Stimulated activated CD4-positive, alpha-beta T cell treated with anti-CD3 and anti-CD28 coated beads, Interleukin-1b, Interleukin-23, amount 100 ng/mL, for 1 hour (primary cell): ENCODE measurements at places on chromosomes 5 and 9.

- no peak for DNase-seq
Measured at GRCh38 chr9:134360897-134361296, 34.6 kb downstream of the RXRA start.

- no peak for DNase-seq
Measured at GRCh38 chr9:122131401-122132001, 28.1 kb downstream of the NDUFA8 start.

GRCh38 chr9:129702589-129703520 is 37.4 kb downstream of the PRRX2 start:
- DNase-seq: no peak

GRCh38 chr5:141714542-141715310 is 32.7 kb upstream of the ARAP3 start:
- no peak for DNase-seq

GRCh38 chr9:38196714-38197113 is 127.7 kb upstream of the SHB start:
- no peak for DNase-seq

GRCh38 chr5:51968756-51969155 is 585.5 kb downstream of the ISL1 start:
- DNase-seq: no peak

DNA sequence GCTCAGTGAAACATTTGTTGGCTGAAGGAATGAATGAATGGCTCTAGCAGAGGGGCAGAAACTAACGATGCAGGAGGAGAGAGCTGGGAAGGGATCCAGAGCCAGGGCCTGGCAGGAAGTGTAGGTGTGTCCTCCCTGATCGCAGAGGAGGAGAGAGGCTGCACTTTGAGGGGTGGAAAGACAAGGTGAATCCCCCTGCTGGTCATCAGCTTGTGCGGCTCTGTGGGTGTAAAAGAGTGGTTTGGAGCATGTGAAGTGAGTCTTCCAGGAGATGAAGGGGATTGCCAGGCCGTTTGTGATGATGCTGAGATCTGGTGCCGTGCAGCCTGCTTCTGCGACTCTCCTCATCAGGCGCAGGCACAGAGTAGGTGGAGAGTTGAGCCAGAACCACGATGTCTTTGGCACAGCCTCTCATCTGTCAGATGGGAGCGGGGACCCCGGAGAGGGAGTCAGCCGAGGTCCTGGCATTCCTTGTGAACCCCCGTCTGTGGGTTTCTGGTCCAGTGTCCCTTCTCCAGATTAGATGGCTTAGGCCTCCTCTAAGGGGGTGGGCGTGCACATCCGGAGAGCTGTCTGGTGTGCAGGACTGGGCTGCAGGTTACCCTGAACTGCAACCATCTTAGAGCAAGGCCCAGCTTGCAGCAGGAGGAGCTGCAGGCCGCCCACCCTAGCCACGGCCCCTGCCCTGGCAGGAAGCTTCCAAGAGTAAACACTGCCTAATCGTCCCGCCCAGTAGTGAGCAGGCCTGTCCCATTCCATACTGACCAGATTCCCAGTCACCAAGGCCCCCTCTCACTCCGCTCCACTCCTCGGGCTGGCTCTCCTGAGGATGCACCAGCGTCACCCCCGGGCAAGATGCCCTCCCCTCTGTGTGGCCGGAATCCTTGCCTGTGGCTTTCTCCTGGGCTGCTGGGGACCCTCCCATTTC is at the start of gene ADAMTS13:
ADAMTS13 (plus strand) TSS at position 753 of the 928 bp plus-strand sequence; CDS start at position 830, 77 bp downstream.
- DNase-seq: no peak

GRCh38 chr5:69000216-69000919 is 93.4 kb upstream of the SLC30A5 start:
- DNase-seq: no peak

- DNase-seq: no peak
Measured at GRCh38 chr9:71793386-71794105, 25.2 kb upstream of the CEMIP2 start.

- no peak for DNase-seq
Measured at GRCh38 chr5:175675873-175676272, 18.0 kb downstream of the HRH2 start.

- DNase-seq: no peak
Measured at GRCh38 chr5:132270335-132270665, 12.8 kb downstream of the PDLIM4 start.

DNA sequence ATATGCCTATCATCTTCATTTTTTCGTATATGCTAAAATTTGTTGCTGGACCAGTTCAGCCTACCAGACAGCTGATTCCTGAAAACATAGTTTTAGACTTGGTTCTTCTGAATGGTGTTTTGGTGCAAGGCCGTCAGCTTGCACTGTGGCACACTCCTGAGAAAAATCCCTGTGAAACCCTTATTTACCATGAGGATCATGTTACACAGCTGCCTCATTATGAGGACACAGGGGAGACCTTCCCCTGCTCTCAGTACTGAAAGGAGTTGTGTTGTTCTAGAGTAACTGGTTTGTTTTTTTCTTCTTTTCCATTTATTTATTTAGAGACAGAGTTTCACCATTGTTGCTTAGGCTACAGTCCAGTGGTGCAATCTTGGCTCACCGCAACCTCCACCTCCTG is 37.6 kb downstream of the MAST4 start:
- DNase-seq: no peak

DNA sequence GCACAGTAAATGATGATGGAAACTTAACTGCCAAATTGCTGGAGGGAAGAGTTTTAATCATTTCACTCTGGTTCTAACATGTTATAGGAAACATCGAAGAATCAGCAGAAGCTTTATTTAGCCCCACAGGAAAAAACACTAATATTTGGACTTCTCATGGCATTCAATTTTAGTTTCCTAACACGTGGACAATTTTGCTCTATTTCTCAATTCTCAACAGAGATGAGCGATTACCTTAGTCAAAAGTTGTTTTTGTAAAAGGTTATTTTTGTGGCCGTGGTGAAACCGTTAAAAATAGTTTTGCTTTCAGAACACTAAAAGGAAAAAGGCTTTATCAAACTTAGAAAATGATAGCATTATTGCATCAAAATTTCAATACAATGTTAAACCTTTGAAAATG is 235.2 kb downstream of the PLK2 start:
- DNase-seq: no peak

GRCh38 chr9:98074115-98074990 is 17.8 kb downstream of the NANS start:
- no peak for DNase-seq

GRCh38 chr5:72122602-72123001 is 15.3 kb downstream of the MAP1B start:
- DNase-seq: no peak

DNA sequence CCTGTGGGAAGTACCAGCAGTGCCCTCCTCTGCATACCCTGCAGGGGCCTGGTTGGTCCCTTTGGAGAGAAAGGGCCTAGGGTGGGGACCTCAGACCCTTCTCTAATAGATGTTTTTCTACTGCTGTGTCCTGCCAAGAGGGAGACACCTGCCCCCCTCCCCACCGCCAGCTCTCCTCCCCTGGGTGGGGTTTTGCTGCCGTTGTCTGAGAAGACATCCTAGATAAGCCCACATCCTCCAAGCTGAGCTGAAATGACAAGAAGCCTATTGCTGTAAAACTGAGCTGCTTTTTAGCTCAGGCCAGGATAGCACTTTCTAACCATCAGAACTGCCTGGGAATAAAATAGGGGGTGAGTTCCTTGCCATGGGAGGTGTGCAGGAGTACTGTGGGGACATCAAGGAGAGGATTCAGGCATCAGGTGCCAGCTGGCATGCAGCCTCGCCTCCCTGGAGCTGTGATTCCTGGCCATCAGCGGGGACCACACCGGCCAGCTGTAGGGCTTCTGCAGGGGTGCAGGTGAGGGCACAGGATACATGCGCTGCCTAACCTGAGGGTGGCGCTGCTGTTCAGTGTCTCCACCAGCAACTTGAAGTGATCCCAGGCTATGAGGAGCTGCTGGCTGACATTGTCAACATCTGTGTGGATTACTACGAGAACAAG is 37.9 kb downstream of the CYFIP2 start:
- no peak for DNase-seq

DNA sequence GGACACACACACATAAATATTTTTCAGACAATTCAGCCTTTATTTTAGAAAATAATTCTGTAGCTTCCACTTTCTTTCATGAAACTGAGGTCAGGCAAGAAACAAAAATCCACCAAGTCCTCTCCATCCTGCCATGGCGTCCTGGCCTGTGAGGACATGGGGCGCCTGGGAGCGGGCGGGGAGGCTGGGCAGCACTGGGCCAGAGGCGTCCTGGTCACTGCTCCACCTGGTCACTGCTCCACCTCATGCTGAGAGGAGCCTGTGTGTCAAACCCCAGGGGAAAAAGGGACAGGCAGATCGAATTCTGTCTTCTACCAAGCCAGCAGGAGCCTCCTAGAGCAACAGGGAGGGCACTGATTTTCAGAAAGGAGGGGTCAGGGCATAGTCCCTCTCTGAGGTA is 12.1 kb downstream of the MGAT1 start:
- no peak for DNase-seq

- no peak for DNase-seq
Measured at GRCh38 chr9:30977965-30978364, 1406.5 kb upstream of the ACO1 start.

GRCh38 chr5:8436924-8437323 is 568.0 kb downstream of the MTRR start:
- DNase-seq: no peak

- no peak for DNase-seq
Measured at GRCh38 chr9:99071313-99072039, 33.4 kb upstream of the TGFBR1 start.

DNA sequence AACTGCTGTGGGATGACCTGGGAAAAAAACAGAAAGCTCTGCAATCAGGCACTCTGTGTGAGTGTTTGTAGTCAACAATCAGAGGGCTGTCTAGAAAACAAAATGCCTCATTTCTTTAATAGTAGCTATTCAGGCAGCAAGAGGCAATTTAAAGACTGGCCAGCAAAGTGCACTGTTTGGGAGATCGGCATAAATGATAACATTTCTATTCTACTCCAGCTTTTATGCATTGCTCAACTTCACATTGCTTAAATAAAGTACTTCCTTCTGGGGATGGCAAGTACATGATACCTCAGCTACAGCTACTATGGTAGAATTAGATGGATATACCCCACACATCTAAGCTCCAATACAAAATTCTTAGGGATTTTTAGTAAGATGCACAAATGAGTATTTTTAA is 193.1 kb downstream of the DCP2 start:
- DNase-seq: no peak

GRCh38 chr5:142906863-142907671 is 136.9 kb downstream of the ARHGAP26 start:
- no peak for DNase-seq

GRCh38 chr5:170817195-170817594 is 33.7 kb downstream of the GABRP start:
- DNase-seq: no peak

DNA sequence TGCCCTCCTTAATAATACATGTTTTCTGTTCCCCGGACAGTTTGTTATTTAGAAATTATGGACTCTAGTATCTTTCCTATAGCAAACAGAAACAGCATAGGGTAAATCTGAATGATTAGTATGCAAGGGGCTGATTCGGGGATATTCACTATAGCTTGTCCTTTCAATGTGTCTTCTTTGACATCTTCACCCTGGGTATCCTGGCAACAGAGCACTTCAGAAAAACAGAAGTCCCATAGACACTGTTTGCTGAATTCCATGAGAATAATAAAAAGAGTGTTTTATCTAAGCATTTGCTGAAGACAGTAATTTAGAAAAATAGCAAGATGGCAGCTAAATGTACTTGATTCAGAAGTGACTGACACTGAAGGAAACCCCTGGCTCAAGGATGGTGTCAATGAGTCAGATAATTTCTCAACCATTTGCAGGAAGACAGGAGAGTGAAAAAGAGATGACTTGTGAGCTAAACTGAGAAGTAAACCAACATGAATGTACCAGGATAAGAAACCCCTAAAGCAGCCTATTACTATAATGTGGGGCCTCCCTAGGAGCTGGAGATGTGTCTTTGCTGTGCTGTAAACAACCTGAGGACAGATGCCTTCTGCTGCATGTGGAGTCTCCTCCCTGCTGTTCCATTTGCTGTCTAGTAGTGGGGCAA is 246.2 kb downstream of the MAN2A1 start:
- DNase-seq: no peak

GRCh38 chr5:76099756-76100155 is 16.6 kb downstream of the SV2C start:
- no peak for DNase-seq

- DNase-seq: no peak
Measured at GRCh38 chr5:157520911-157521703, 54.5 kb downstream of the ADAM19 start.

DNA sequence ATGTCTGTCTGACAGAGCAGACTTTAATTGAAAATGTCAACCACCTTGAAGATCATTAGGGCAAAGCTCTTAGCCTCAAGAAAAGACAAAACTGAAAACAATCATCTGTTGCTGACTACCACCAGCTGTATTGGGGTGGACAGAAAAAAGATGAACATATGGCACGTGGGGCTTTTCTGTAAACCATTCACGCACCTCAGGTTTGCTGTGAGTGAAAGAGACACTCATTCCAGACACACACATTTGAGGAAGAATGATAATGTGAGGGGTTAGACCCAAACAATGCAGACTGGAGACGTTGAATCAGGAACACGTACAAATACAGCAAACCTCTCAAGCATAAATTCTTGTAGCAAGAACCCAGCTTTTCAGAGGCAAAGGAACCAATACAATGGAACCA is 158.7 kb downstream of the EBF1 start:
- no peak for DNase-seq

DNA sequence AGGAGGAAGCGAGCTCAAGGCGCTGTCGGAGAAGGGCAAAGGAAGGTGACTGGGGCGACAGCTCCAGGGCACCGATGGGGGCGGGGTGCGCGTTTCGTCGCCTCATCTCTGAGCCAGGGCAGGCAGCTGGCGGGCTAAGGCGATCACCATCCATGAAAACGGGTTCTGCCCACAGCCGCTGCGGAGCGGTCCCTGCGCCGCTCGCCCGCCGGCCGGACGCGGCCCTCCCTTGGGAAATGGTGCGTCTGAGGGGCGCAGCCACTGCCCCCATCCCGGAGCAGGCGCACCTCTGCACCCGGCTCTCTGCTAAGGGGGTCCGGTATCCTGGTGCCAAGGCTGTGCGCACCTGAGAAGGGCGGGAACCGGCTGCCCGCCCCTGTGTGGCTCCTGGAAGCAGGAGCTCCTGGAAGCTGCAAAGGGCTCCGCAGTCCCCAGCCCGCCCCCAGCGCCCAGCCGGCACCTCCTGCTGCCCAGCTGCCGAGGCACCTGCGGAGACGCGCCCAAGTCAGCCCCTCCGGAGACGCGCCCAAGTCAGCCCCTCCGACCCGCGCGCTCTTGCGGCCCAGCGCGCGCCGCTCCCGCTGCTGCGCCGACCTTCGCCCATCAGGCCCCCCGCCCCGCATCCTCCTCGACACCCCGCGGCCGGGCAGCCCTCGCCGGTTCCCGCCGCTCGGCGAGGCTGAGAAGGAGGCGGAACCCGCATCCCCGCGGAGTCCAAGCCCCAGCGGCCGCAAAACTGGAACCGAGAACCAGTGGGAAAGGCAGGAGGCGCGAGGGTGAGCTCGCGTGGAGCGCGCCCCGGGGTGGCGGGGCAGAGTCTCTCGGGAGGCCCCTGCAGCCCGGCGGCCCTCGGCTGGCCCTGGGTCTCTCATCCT is 757 bp downstream of the ANKRD34B start:
- no peak for DNase-seq

- DNase-seq: no peak
Measured at GRCh38 chr9:119412399-119412798, 43.2 kb upstream of the BRINP1 start.
